ENCODE measurements at places on chromosomes 1 and 21.
A peak's percentile ranks its signal among the peaks of the same experiment; 100 is the strongest.

DNA sequence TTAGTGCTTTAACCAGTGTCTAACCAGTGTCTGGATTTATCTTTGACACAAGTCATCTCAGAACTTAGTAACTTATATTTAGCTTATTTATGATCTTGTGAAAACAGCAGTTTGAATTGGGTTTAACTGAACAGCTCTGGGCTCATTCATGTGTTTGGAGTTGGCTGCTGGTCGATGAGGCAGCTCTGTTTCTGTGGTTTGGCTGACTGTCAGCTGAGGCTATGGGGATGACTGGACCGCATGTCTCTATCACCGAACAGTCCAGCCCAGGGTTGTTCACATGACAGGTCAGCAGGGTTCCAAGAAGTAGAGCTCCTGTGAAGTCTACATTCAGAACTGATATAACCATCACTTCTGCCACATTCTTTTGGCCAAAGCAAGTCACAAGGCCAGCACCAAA, 29.1 kb upstream of the C21orf91 start:
- DNase-seq, result no peak

DNA sequence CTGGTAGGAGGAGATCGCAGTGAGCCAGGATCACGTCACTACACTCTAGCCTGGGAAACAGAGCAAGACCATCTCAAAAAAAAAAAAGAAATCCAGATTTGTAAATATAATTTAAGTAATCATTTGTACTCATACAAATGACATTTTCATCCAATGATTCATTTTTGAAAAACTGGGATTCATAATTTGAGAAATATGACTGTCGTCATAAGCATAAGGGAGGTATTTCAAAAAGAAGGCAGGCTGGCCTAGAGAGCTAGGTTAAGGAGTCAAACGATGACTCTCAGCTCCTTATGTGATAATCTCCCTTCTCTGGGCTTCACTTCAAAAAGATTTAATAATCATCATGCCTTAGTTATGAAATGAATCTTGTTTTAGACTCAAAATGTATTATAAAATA, 2.3 kb downstream of the GART start:
- DNase-seq, result no peak

DNA sequence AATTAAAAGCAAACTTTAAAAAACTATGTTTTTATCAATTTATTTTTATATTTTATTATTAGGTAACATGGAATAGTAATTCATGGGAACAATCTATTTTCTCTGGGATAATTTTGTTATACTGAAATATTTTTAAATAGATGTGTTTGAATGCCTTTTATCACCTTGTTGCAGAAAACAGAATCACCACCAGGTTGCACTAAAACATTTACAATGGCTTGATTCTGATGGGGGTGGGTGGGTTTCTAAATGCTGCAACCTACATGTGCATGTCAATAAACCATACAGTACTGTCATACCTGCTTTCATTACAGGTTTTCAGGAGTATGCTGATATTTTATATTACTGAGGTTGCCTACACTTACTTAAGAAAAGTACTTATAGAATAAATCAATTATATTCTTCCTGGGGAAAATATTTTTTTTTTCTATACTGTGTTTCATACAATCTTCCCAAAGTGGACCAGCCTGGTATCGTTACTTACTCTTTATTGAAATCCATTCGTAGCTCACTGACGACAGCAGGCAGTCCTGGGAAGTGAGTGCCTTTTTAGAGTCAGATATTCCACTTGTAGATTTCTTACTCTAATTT, 132.8 kb downstream of the PTPRC start:
- DNase-seq, result peak; percentile 42

GRCh38 chr1:23394684-23395083, 25.0 kb upstream of the ZNF436 start:
- no peak for DNase-seq

DNA sequence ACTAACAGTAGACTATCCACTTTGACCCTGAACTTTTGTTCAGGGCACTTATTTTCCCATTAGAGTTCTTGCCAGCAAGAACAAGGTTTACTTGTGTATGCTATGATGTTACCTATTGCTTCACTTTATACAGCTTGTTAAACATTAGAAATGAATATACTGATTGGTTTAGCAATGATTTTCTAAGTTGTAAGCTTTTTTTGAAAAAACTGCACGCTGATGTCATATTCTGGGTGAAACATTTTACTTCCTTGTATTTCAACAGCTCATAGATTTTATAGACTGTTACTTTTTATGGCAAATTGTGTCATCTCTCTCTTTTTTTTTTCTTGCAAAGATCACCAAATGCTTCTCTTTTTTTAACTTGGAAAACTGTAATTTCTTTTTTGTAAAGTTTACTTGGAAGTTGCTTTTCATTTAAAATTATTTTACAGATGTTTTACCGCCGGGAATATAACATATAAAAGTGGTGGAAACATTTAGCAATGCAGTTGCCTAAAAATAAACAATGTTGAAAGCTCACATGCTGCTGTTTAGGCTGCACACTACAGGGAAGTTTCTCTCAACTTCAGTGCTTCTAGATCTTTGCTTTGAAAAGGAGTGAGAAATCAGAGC, 215.3 kb upstream of the NFIA start:
- DNase-seq, result no peak

GRCh38 chr21:41511858-41512257, 3.9 kb upstream of the TMPRSS2 start:
- no peak for DNase-seq

DNA sequence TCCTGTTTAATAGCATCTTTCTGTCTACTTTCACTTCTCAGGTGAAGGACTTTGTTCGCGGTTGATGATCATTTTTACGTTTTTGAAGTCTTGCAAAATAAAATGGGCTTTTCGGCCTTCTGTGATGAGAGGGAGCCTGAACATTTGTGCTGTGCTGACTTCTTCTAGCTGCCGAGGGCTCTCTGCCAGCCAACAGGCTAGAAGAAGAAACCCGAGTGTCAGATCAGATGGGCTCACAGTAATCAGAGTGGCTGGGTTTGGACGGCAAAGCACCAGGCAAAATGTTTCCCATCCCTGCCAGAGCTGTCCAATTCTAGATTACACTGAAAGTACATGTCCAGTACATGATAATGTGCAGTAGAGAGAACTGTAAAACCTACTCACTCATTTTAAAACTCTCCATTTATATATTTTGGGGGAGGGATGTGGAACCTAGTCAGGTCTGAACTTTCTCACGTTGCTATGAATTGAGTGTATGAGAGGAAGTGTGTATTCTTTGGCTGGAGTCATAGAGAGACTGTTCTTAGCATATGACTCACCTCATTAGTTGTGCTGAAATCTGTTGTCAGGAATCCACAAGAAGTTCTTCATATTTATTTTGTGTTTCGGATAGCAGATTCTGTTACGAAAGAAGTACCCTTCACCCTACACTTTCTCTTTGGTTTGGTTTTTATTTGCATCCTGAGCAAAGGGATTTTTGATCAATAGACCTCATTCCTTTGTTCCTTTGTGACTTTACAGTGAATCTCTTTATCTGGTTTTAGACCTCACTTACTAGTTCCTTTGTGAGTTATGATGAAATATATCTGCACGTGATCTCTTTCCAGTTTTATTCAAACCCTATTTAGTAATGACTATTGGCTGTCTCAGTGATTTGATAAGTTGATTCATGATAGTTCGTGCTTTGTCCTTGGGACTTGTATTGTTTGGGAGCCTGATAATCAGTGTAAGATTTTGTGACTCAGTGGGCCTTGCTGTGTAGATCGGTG, 4.8 kb downstream of the ATP1A1 start:
- no peak for DNase-seq

GRCh38 chr1:41751804-41752513, 166.8 kb downstream of the HIVEP3 start:
- no peak for DNase-seq

GRCh38 chr21:44793592-44794374, 7.8 kb downstream of the UBE2G2 start:
- no peak for DNase-seq

- DNase-seq, result no peak
Observed at GRCh38 chr1:3795453-3796214, 664 bp downstream of the LRRC47 start.

- no peak for DNase-seq
Observed at GRCh38 chr1:11802973-11803885, 2.5 kb downstream of the MTHFR start.

- DNase-seq, result peak; percentile 65
Observed at GRCh38 chr1:23555986-23556634, 3.2 kb downstream of the ID3 start.

DNA sequence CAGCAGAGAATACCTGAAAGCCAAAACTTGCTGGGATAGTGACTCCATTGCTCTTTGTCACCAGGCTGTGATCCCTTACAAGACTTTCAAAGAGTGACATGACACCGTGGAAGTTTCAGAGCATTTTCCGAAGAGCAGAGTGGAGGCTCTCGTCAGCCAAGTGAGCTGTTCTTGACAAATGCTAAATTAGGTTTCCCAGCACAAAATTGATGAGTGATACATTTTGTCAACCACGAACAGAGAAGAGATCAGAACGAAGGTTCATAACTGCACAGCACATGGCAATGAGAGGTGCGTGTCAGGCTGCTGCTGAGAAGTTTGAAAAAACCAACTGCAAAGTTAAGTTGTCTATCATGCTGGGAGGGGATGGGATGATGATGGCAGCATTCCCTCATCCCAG, 184.4 kb upstream of the C1orf174 start:
- no peak for DNase-seq

- DNase-seq, result no peak
Observed at GRCh38 chr1:93142161-93142560, 38.1 kb downstream of the TMED5 start.

DNA sequence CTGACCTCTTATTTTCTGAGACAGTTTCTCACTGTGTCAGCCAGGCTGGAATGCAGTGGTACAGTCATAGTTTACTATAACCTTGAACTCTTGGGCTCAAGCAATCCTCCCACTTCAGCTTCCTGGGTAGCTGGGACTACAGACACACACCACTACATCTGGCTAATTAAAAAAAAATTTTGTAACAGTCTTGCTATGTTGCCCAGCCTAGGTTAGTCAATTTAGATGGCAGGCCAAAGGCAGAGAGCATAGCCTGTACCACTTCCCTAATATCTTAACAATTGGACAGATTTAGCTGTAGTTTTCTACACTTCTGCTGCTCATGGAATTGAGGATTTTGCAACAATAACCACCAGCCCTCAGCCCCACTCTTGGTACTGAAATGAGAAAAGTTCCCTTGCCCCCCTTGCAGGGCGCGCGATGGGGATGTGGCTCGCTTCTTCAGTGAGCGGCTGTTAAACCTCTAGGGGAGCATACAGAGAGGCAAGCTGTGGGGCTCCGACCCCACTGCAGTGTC, 34.9 kb upstream of the PTGFRN start:
- no peak for DNase-seq

DNA sequence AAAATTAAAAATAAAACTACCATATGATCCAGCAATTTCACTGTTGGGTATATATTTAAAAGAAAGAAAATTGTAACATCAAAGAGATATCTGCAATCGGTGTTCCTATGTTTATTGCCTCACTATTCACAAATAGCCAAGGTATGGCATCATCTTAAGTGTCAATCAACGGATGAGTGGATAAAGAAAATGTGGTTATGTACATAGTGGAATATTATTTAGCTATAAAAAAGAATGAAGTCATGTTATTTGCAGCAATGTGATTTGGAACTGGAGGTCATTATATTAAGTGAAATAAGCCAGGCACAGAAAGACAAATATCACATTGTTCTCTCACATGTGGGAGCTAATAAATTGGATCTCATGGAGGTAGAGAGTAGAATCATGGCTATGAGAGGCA, 76.3 kb downstream of the RD3 start:
- no peak for DNase-seq

DNA sequence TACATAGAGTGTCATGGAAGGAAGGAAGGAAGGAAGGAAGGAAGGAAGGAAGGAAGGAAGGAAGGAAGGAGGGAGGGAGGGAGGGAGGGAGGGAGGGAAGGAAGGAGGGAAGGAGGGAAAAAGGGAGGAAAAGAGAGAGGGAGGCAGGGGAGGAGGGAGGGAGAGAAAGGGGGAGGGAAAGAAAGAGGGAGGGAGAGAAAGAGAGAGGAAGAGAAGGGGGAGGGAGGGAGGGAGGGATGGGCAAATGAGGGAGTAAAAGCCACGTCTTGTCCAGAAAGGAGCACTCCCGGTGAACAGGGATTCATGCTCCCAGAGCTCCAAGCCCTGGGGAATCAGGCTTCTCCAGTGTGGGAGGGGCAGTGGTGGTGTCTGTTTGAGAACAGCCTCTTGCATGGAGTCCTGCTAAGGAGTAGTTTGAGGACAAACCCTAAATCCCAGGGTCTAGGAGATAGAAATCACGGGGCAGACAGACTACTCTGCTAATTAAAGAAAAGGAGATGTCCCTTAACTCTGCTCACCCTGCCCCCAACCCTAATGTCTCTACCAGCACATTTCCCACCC, 71.6 kb downstream of the TAS1R2 start:
- no peak for DNase-seq

GRCh38 chr1:112735752-112736151, 20.6 kb upstream of the PPM1J start:
- DNase-seq, result no peak

DNA sequence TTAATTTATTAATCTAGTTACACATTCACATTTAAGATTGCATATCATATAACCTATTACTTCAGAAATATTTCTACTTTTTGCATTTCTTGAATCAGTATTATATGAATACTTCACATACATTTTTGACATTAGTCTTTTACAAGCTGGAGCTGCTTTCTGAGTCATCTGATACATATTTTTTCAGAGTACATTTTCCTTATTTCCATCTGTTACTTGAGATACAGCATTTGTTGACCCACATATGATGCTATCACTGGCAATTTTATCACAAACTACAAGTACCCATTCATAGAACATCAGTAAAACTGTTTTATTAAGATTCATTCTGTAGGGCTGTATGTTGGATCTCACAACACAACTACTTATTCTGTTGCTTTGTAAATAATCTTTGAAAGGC, 367.2 kb upstream of the ST6GALNAC5 start:
- no peak for DNase-seq

DNA sequence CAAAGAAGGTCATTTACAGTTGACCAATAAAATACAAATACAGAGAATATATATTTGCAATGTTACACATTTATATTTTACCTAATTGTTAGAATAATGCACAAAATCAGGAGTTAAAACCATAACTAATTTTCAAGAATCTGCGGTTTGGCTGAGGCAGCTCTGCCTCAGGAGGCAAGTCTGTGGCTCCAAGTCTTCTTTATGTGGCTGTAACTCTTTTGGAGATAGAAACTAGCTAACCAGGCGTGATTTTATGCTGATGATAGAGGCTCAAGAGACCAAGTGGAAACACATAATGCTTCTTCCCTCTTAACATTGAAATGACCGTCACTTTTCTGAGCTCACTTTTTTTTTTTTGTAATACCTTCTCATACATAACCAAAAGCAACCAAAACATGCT, 744.7 kb upstream of the CXADR start:
- DNase-seq, result no peak

- no peak for DNase-seq
Observed at GRCh38 chr1:39277879-39278278, 73.4 kb downstream of the MACF1 start.

- DNase-seq, result peak; percentile 74
Observed at GRCh38 chr1:11691302-11691914, at the start of gene DRAXIN. DRAXIN (plus strand) TSS chr1:11691710; CDS start chr1:11706259, 14,549 bp downstream.

- no peak for DNase-seq
Observed at GRCh38 chr1:112767646-112768045, 52.5 kb upstream of the PPM1J start.
